ENCODE measurements at places on chromosomes 16 and 17.

- peak; percentile 41 for DNase-seq
These were observed 9.3 kb downstream of the JPT1 start for GRCh38 chr17:75144816-75145512.

DNA sequence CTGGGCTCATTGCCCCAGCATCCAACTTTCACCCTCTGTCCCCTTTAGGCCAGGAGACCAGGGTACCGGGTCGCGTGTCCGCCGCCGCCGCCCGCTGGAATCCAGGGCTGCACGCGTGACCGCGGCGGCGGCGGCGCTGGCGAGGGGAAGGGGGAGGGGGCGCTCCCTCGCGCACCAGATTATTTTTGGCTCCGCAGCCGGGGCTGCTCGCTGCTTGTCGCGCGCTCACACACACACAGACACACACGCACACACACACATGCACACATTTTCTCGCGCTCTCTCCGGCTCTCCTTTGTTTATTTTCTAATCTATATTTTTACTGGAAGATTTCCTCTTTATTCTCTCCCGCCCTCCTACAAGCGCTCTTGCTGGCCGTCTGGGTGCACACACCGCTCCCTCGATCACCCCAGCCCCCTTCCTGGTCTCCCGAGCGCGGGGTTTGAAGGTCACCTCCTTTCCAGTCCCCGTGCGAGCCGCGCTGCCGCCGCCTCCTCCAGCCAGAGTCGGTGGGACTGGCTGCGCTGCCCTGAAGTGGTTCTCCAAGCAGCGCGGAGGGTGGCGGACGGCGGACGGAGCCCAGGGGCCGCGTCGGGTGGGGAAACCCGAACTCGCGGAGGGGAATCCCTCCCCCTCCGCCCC is 921.4 kb upstream of the EEF2KMT start:
- DNase-seq: no peak

DNA sequence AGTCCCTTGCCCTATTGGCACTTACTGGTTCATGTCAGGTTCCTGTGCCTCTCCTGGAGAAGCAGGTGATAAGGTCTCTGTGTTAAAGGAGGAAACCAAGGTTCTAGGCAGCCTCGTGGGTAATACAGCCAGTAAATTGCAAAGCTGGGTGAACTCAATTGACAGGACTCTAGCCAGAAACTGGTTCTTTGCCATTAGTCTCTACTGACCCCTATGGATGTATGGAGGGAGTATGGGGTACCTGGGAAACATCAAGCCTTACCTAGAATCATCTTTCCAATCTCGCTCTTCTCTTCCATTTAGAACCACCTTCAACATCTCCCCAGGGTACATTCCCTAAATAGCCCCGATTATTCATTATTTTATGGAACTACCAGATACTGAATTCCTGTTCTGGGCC is 169.3 kb downstream of the CDH13 start:
- no peak for DNase-seq

DNA sequence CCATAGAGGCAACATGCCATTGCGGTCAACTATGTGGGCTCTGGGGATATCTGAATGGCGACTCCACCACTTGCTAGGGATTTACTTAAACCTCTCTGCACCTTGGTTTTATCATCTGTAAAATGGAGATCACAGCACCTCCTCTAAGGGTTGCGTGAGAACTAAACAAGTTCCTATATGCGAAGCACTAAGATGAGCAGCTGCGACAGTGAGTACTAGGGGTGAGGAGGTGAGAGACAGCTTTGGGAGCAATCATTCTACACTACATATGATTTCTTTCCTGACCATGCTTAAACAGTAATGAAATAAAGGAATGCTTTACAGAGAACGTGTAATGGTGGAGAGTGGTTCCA is 61.4 kb downstream of the CREBBP start:
- no peak for DNase-seq

DNA sequence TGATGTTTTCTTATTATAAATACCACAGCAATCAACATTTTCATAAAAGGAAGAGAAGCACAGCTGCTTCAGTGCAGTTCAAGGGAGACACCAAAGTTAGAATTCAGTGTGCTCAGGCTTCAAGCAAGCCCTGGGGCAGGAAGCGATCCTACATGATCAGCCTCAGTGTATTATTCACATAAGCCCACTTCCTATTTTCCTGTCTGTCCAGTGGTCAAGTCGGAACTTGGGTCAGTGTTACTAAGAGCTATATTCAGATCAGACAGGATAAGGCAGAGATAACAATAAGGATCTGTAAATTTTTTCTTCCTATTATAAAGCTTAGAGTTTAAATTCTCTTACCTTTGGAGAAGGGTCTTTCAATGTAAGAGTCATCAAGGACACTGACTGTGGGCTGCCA is 12.9 kb downstream of the HEATR6 start:
- DNase-seq: no peak

- DNase-seq: no peak
These were observed 46.7 kb downstream of the C17orf67 start for GRCh38 chr17:56786989-56787482.

DNA sequence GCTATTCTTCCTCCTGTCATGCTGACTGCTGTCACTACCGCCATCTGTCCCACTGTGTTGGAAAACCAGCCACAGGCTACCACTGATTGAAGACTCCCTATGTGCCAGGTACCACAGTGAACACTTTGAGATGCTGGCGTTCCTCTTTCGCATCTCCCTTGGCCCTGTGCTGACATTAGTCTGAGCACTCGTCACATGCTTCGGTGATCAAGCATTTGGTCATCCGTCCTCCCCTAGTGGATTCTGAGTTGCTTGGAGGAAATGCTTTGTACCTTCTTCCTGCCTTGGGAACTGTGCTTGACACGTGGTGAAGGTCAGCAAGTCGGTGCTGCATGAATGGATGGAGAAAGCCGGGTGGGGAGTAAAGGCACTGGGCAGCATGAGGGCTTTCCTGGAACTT is 260.1 kb downstream of the SNX29 start:
- DNase-seq: no peak

- peak; percentile 96 for DNase-seq
These were observed at the start of gene CLTC for GRCh38 chr17:59619298-59620063. Gene CLTC, plus strand, starts transcription at chr17:59619895. Its CDS starts 237 bp downstream, at chr17:59620132.

- no peak for DNase-seq
These were observed 11.6 kb downstream of the ACLY start for GRCh38 chr17:41907185-41907556.

Measured in Peyer's patch (tissue), 4 donors.